ENCODE measurements at places on chromosomes 12 and 14. TPM values are rescaled to one million over a fixed set of nuclear protein-coding genes. Genes with fewer than 3 reads are reported as not detected.
A peak's percentile ranks its signal among the peaks of the same experiment; 100 is the strongest.

DNA sequence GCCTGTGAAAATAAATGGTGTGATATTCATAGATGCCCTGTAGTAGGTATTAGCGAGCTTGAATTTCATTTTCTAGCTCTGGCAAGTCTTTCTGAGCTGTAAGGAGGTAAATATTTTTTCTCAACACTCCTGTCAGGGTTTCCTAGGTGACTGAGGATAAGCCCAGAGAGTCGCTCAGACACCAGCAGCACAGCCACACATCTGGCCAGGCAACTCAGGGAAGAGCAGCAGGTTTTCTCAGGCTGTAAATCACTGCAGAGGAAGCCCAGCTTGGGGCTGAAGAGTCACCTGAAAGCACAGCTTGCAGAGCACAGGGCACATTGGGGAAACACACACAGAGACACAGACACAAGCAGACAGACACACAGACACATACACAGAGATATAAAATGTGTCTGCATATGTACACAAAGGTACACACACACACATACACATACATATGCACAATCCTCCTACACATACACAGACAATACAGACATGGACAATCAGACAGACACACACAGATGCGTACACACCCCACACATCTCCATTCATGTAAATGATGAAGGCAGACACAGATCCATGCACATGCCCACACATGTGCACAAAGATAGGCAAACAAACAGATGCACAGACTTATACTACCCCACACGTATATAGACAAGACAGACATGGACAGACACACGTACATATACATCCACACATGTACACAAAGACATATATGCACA is 232.0 kb upstream of the TMTC1 start:
- no peak for DNase-seq

GRCh38 chr12:77124767-77125166 is 59.4 kb upstream of the E2F7 start:
- DNase-seq = no peak

- no peak for DNase-seq
Measured at GRCh38 chr14:77980475-77981321, 180.8 kb downstream of the ADCK1 start.

GRCh38 chr12:76914102-76914859 is 35.5 kb upstream of the CSRP2 start:
- DNase-seq = no peak

DNA sequence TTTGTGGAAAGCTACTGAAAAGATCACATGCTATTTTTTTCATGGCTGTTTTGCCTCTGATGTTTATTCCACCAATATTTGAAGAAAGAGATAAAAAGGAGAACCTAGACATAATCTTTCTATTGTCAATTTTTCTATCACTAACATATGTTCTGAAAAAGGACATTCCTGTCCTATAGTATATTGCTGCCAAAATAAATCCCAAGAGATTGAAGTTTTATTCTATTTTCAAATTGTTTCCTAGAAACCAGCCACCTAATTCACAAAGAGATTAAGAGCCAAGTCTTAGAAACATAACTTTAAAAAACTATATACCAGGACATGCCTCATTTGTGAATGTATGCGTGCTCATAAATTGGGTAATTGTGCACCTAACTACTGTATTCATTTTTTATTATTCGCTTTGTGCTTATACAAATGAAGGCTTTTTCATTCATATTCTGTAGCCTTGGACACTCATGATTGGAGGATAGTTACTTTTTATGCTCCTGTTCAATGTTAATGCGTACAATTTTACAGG is 200.7 kb downstream of the FUT8 start:
- DNase-seq = peak; percentile 43

DNA sequence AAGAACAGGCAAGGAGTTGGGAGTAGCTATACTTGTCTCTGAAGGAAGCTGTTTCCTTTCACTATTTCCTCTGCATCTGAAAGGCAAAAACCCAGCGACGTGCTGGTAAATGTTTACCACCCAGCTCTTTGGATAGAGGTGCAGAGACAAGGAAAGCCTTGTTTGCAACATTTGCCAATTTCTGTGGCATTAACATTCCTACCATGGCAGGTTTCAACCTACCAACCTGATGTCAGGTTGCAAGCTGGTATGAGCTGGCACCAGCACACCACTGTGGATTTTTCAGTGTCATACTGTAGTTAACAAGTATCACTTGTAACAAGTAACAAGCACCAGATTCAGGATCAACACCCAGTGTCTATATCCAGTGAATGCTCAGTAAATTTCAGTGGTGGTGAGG is 294.8 kb upstream of the TMPO start:
- no peak for DNase-seq

DNA sequence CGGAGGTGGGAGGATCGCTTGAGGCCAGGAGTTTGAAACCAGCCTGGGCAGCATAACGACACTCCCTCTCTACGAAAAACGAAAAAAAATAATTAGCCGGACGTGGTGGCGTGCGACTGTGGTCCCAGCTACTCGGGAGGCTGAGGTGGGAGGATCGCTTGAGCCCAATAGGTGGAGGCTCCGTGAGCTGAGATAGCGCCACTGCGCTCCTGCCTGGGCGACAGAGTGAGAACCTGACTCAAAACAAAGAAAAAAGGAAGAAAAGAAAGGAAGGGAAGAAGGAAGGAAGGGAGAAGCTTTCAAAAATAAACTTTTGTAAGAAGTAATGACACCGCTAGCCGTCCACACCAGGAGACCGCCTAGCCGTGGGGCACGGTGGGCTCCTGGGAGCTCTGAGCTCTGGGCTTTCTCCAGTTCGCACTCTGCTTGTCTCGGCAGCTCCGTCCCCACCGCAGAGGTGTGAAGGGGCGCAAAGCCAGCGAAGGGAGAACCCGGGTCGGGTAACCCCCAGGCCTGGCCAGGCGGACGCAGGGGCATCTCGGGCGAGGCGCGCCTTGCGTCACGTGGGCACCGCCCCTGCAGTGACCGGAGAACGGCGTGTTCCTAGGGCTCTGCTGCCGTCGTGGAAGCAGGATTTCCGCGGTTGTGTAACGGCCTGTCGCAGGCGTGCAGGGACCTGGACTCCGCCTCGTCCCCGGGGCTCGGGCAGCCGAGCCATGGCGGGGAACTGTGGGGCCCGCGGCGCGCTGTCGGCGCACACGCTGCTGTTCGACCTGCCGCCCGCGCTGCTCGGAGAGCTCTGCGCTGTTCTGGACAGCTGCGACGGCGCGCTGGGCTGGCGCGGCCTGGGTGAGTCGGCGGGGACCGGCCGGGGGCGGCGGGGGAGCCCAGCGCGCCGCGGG is at the start of gene IRAK3:
Gene IRAK3 (plus strand): TSS at position 631 of the 902 bp plus-strand sequence. CDS start 86 bp downstream, at position 717.
- no peak for DNase-seq

DNA sequence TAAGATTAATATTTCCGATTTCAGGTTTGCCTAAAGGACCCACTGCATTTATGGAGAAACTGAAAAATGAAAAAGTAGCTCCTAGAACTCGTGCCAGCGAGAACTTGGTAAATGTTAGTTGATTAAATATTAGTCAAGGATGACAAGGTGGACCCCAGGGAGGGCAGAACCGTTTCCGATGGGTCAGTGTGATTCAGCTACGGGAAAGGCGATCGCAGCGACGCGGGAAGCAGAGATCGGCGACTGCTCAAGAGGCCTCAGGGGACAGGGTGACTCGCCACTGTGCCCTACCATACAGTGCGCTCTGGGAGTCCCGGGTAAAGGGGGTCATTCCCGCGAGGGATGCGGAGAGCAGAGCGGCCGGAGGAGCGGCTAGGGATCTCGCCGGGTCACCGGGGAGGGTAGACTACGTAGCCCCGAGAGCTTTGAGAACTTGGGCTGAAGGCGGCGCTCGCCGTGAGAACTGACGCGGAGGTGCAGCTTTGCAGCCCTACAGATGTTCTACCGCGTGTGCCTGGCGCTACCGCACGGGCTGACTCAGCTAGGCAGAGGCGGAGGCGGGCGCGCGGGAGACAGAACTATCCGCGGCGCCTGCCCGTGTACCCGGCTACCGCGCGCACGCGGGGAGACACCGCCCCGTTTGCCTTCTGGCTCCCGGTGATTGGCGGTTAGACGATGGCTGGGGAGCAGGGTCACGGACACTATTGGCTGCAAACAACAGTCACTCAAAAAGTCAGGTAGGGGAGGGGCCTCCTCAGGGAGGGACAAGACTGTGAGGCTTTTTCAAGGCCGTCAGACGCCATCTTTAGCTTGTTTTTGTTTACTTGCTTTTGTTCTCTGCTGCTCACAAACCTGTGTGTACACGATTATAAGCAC is 3.2 kb downstream of the C14orf93 start:
- peak; percentile 95 for DNase-seq

GRCh38 chr12:104286516-104287482 is 16.7 kb upstream of the EID3 start:
- DNase-seq = peak; percentile 78

DNA sequence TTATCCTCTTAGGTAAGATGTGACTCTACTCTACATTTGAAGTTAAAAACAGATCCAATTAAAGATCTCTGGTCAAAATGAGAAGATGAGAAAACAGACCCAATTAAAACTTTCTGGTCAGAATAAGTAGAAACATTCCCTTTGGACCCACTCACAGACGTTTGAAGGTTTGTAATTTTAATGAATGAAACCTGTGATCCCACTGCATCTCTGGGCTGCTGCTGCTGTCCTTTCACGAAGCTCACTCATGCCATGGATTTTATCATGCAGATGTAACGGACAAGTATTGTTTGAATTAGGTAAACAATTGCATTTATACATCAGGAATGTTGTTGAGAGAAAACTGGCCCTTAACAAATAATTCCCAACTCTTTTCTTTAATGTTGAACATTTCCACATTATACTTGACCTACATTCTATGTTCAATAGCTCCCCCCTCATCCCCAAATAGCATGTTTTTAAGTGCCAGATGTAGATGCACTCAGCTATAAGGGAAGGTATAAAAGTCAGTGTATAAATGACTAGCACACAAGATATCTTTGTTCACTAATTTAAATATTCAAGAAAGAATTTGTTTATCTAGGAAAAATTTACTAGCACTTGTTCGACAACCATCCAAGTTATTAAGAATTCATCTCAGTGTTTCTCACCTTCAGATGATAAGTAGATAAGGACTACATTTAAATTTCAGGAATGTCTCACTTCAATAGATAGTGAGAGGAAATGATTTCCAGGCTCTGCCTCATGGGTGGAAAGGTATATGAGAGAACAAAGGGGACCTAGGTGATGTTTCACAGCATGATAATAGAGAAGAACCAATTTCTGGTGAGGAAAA is 202.3 kb upstream of the LMNTD1 start:
- no peak for DNase-seq

DNA sequence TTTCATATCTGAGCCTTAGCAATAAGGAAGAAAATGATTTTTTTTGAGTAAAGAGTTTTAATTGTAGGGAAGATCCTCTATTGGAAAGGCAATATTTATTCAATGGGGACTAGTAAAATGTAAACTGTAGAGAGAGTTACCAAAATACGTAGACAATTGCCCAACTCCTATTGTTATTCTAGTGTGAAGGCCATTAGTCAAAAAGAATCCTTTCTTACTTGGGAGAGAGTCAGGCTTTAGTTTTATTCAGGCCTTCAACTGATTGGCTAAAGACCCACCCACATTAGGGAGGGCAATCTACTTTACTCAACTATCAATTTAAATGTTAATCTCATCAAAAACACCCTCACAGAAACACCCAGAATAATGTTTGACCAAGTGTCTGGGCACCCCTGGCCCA is 485.8 kb upstream of the ATXN7L3B start:
- DNase-seq = no peak

- DNase-seq = peak; percentile 68
Measured at GRCh38 chr14:51073731-51074130, 21.2 kb downstream of the TRIM9 start.

GRCh38 chr12:94458877-94459727 is 565 bp downstream of the CEP83 start:
- DNase-seq = peak; percentile 19

DNA sequence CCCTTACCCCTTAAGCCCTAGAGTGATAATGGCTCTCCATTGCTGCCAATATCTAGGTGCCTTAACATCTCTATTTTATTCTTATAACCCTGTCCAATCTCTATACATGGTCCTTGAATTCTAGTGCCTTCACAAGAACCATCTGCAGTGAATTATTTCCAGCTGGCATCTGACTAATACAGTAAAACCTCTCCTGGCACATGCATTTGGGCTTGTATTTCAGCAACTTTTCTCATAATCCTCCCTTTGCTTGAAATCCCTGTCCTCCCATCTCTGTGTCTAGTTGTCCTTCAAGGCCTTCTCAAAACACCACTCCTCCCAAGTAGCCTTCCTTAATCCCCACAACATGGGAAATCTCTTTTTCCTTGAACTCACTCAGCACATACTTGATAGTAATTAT is 14.2 kb upstream of the HMGA2 start:
- DNase-seq = no peak

GRCh38 chr14:102293781-102294180 is 11.2 kb downstream of the MOK start:
- no peak for DNase-seq

DNA sequence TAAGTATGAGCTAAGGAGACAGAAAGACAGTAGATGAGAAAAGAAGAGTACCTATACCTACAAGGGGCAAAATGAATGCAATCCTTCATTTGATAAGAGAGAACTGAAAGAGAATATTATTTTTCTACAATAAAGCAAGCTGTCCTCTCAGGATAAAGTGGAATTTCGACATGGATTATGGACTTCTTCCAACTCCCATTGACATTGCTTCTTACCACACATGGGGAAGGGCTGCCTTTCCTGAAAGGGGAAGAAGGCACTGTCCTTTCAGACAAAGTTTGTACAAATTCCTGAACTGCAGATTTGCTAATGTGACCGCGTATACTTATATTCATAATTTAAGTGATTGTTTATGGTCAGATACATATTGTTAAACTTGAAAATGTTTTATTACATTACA is 4.3 kb upstream of the HEBP1 start:
- no peak for DNase-seq

DNA sequence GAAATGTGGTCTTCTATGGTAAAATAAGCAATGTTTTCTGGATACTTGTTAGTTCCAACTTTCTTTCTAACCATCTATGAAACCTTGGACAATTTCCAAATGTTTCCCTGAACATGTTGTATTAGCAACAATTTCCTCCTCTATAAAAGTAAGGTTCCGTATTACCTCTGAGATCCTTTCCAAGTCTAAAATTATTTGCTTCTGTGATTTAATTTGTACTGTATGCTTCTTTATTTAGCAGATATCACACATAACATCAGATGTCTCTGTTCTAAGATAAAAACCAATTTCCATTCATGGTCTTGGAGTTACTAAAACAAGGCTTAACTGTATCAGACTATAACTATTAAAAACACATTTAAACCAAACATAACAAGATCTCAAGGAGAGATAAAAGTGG is 177.2 kb downstream of the FOXA1 start:
- DNase-seq = no peak

- DNase-seq = no peak
Measured at GRCh38 chr14:105495101-105495989, 4.3 kb downstream of the TEDC1 start.

GRCh38 chr14:20412411-20412810 is 890 bp downstream of the TEP1 start:
- DNase-seq = no peak

KIF5A gene
- polyA plus RNA-seq = 0.03 TPM

ADAMTS20 gene
- 0.05 TPM for polyA plus RNA-seq

TMEM63C gene
- 0.67 TPM for polyA plus RNA-seq

OTUB2 gene
- 0.49 TPM for polyA plus RNA-seq

TEAD4 gene
- 99.9 TPM for polyA plus RNA-seq

CBX5 gene
- 66.9 TPM for polyA plus RNA-seq

KRT77 gene
- polyA plus RNA-seq = not detected

KRT74 gene
- not detected for polyA plus RNA-seq

CCND2 gene
- 80.7 TPM for polyA plus RNA-seq

CLEC12A gene
- polyA plus RNA-seq = 0.22 TPM

PLXNC1 gene
- 16.7 TPM for polyA plus RNA-seq

TSPAN8 gene
- polyA plus RNA-seq = 0.96 TPM

INHBC gene
- 0.25 TPM for polyA plus RNA-seq

FGF6 gene
- polyA plus RNA-seq = 58.5 TPM

Measured in forelimb muscle (tissue), 1 donor.